ENCODE measurements at places on chromosomes 5 and 9. TPM values are rescaled to one million over a fixed set of nuclear protein-coding genes. Genes with fewer than 3 reads are reported as not detected.

Gene MCC
- 20.0 TPM for polyA plus RNA-seq

DNA sequence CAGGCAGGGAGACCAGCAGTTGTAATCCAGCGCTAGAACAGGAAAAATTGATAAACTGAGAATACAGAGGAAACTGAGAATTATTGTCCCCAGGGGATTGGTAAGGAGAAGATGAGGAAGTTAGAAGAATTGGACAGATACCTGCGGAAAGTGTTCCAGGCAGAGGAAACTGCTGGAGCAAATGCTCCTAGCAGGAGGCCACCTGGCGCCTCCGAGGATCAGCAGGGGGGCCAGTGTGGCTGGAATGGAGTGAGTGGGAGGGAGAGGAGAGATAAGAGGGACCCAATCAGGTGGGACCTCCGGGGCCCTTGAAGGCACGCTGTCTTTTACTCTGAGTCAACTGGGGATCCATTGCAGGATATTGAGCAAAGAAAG lies 695 bp upstream of the ANXA6 start:
- peaks cover 19% of the 10 kb centered on the region for H3K27me3 ChIP-seq
- no peak overlapping the region for H3K27ac ChIP-seq
- H3K36me3 ChIP-seq = no peaks in the 10 kb centered on the region
- peaks cover 19% of the 10 kb centered on the region for H3K4me1 ChIP-seq
- peak overlapping the region; percentile 78 for H3K4me3 ChIP-seq

DNA sequence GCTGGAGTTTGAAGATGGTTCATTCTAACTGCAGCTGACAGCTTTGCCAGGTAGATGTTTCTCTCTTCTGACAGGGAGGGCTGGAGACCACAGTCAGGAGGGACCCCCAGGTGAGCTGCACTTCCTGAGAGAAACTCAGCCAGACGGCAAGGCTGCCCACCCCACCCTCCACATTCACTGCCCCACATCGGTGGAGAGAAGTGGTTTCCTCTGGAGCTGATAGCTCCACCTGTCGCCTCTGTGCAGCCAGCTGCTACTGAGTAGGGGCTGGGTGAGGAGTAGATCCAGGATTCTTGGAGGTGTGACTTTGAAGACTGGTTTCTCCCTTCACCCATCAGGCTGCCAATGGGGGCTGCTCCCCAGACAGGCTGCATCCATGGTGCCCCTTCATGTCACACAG lies 175.0 kb downstream of the CARTPT start:
- no peak overlapping the region for H3K4me3 ChIP-seq
- peaks cover 5% of the 10 kb centered on the region for H3K4me1 ChIP-seq
- no peaks in the 10 kb centered on the region for H3K36me3 ChIP-seq
- no peaks in the 10 kb centered on the region for H3K27me3 ChIP-seq
- H3K27ac ChIP-seq = no peak overlapping the region
- DNase-seq = no peak

GRCh38 chr9:6566409-6567139 lies 79.0 kb downstream of the GLDC start:
- H3K27me3 ChIP-seq = no peaks in the 10 kb centered on the region
- peak; percentile 95 for DNase-seq
- H3K27ac ChIP-seq = peak overlapping the region; percentile 100
- peak overlapping the region; percentile 59 for H3K4me3 ChIP-seq
- peaks cover 30% of the 10 kb centered on the region for H3K4me1 ChIP-seq

GRCh38 chr5:142686210-142686734 lies 382 bp upstream of the FGF1 start:
- H3K27me3 ChIP-seq = no peaks in the 10 kb centered on the region
- no peak for DNase-seq
- H3K27ac ChIP-seq = peak overlapping the region; percentile 67
- H3K36me3 ChIP-seq = no peaks in the 10 kb centered on the region
- peaks cover 41% of the 10 kb centered on the region for H3K4me1 ChIP-seq
- H3K4me3 ChIP-seq = no peak overlapping the region

Gene ZFP62
- 8.4 TPM for polyA plus RNA-seq

Gene HK3
- polyA plus RNA-seq = not detected

DNA sequence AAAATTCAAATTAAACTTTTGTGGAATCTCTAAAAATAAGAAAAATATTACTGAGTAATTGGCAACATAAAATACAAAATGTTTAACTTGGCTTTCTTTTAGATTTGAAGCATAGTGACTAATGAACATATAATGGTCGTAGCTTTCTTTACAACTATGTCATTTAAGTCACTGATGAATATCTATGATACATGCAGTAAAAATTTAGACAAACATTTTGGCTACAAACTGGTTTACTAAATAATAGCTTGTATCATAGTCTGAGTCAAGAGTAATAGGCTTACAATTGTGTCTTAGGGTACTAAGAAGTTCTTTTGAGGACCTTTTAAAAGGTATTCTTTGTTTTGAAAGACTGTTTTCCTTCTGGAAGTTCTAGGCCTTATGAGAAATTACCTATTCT lies 2.0 kb upstream of the APC start:
- H3K27ac ChIP-seq = no peak overlapping the region
- DNase-seq = no peak
- H3K36me3 ChIP-seq = no peaks in the 10 kb centered on the region

Gene IFNA2
- not detected for polyA plus RNA-seq

DNA sequence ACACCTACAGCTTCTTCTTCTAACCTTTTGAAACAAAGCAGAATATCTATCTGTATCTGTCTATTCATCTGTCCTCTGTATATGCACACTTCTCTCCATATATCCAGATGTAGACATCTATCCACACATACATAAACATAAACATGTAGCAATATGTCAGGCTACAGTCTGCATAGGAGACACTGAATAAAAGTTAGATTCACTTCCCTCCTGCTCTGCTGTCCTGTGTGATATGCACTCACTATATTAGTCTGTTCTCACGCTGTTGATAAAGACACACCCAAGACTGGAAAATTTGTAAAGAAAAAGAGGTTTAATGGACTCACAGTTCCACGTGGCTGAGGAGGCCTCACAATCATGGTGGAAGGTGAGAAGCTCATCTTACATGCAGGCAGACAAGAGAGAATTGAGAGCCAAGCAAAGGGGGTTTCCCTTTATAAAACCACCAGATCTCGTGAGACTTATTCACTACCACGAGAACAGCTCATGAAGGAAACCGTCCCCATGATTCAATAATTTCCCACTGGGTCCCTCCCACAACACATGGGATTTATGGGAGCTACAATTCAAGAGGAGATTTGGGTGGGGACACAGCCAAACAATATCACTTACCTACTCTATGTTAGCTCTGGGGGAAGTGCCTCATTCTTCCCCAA lies 24.1 kb downstream of the RANBP3L start:
- no peak overlapping the region for H3K4me3 ChIP-seq
- DNase-seq = no peak
- H3K27me3 ChIP-seq = no peaks in the 10 kb centered on the region
- H3K36me3 ChIP-seq = no peaks in the 10 kb centered on the region
- H3K27ac ChIP-seq = no peak overlapping the region

DNA sequence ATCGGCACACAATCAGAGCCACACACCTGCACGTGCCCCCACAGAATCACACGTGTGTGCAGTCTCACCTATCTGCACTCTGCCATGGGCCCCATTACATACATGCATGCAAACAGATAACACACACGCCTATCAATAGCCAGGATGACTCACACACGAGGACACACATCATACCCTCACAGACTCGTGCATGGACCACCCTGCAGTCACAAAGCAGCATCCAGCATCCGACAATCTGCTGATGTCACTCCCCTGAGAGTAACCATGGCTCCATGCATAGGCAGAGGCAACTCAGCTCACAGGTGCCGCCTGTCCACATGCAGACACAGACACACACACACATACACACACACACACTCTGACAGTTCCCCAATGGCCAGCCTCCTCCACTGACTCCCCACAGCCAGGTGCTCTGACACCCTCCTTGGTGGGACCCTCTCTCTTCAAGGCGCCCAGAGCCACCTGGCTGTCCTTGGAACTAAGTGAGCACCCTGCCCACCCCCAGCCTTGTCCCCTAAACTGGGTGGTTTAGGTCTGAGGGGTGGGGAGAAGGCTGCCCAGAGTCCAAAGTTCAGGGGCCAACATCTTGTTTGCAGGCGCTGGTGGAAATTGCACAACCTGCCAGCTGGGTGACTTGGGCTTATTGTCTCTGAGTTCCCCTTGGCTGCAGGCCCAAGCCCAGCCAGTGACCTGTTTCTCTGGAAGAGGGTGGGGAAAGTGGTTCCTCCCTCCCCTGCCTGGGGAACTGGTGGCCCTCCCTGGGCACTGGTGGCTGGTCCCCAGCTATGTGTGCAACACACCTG lies 34.6 kb upstream of the NEK6 start:
- DNase-seq = no peak
- no peak overlapping the region for H3K4me3 ChIP-seq
- no peaks in the 10 kb centered on the region for H3K36me3 ChIP-seq
- H3K4me1 ChIP-seq = no peaks in the 10 kb centered on the region

Gene DNAH5
- polyA plus RNA-seq = 0.73 TPM

- H3K4me3 ChIP-seq = no peak overlapping the region
- DNase-seq = no peak
- no peaks in the 10 kb centered on the region for H3K27me3 ChIP-seq
- no peaks in the 10 kb centered on the region for H3K4me1 ChIP-seq
- H3K27ac ChIP-seq = no peak overlapping the region
These were observed 34.3 kb downstream of the SLC12A7 start for GRCh38 chr5:1077491-1078020.

GRCh38 chr5:171614971-171615653 lies 170.5 kb upstream of the SMIM23 start:
- H3K36me3 ChIP-seq = no peaks in the 10 kb centered on the region
- peaks cover 22% of the 10 kb centered on the region for H3K27me3 ChIP-seq
- H3K4me1 ChIP-seq = no peaks in the 10 kb centered on the region
- DNase-seq = no peak

GRCh38 chr5:7436521-7436920 lies 40.6 kb downstream of the ADCY2 start:
- no peak overlapping the region for H3K4me3 ChIP-seq
- H3K27ac ChIP-seq = no peak overlapping the region
- H3K36me3 ChIP-seq = no peaks in the 10 kb centered on the region

DNA sequence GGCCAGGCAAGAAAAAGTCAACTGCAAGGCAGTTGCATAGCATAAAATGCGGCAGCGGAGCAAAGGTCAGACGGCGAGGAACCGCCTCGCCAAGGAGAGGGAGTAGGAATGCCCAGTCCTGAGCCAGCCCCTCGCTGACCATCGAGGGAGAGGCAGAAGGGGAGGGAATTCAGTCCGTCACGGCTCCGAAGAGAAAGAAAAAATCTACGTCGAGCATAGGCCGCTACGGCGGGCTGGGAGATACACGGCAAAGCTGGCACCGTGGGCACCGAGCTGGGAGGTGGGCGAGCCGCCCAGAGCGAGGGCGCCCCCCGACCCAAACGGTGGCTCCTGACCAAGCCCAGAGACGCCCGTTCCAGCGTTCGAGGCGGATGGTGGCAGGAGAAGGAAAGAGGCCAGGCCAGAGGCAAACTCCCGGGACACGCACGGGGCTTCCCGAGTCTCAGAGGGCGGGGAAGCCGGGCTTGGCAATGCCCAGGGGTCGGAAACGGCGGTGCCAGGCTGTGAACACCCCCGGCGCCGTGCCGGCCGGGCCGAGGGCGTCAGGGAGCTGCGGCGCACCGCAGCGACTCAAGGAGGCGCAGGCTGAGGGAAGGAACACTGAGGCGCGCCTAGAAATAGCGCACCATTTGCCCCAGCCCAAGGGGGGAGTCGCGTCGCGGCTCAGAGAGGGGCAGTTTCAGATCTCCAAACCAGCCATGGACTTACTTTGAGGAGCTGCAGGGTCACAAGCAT lies 518 bp downstream of the SPRY4 start:
- peak overlapping the region; percentile 96 for H3K4me3 ChIP-seq
- no peaks in the 10 kb centered on the region for H3K27me3 ChIP-seq
- DNase-seq = no peak
- peaks cover 60% of the 10 kb centered on the region for H3K4me1 ChIP-seq

DNA sequence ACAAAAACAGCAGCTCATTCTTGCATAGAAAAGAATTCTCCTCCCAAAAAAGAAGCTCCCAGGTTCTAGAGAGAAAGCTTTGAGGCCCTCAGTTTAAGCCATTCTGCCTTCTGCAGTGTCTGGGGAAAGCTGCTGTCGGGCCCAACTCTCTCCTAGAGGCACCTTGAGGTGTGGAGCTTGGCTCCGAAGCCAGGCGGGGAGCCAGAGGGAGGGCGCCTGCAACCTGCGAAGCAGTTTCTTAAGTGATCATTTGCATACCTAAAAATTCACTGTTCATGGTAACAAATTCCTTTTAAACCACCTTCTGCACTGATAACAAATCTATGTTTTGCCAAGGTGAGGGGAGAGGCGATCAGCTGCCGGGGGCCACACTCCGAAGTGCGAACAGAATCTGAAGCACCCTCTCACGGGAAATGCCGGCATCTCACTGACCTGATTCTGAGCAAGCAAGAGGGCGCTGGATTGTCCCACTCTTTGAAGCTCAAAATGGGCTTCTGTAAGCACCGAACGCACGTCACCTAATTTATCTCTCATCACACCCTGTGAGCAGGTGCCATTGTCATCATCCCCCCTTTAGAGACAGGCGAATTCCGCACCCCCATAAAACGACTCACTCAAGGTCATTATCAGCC lies 86.1 kb downstream of the GTF3C4 start:
- no peaks in the 10 kb centered on the region for H3K4me1 ChIP-seq
- H3K27ac ChIP-seq = no peak overlapping the region
- H3K4me3 ChIP-seq = no peak overlapping the region
- no peak for DNase-seq
- peaks cover 32% of the 10 kb centered on the region for H3K27me3 ChIP-seq

GRCh38 chr5:56837956-56838355 lies 22.6 kb downstream of the MAP3K1 start:
- H3K4me3 ChIP-seq = no peak overlapping the region
- peaks cover 16% of the 10 kb centered on the region for H3K4me1 ChIP-seq

Gene BSPRY
- 0.54 TPM for polyA plus RNA-seq

GRCh38 chr5:154002511-154003020 lies 36.1 kb downstream of the FAM114A2 start:
- no peaks in the 10 kb centered on the region for H3K27me3 ChIP-seq
- H3K4me3 ChIP-seq = no peak overlapping the region
- no peak overlapping the region for H3K27ac ChIP-seq
- no peaks in the 10 kb centered on the region for H3K36me3 ChIP-seq

GRCh38 chr5:63233361-63233760 lies 654.7 kb downstream of the LRRC70 start:
- no peak overlapping the region for H3K27ac ChIP-seq
- H3K27me3 ChIP-seq = no peaks in the 10 kb centered on the region
- no peaks in the 10 kb centered on the region for H3K36me3 ChIP-seq
- H3K4me3 ChIP-seq = no peak overlapping the region
- no peaks in the 10 kb centered on the region for H3K4me1 ChIP-seq

GRCh38 chr5:102554728-102555127 lies 55.9 kb upstream of the SLCO6A1 start:
- no peaks in the 10 kb centered on the region for H3K36me3 ChIP-seq
- H3K4me1 ChIP-seq = no peaks in the 10 kb centered on the region
- no peak overlapping the region for H3K4me3 ChIP-seq
- DNase-seq = no peak

- no peak for DNase-seq
- no peak overlapping the region for H3K4me3 ChIP-seq
- no peak overlapping the region for H3K27ac ChIP-seq
- H3K36me3 ChIP-seq = no peaks in the 10 kb centered on the region
- H3K4me1 ChIP-seq = peaks cover 12% of the 10 kb centered on the region
These were observed 5.1 kb upstream of the EGR1 start for GRCh38 chr5:138460032-138460693.

Measured in keratinocyte (primary cell).